ENCODE measurements at places on chromosomes 16 and 17. TPM values are rescaled to one million over a fixed set of nuclear protein-coding genes. Genes with fewer than 3 reads are reported as not detected.

POLG2 gene
- total RNA-seq: 16.7 TPM

ZP2 gene
- not detected for total RNA-seq

GCGR gene
- not detected for total RNA-seq

DNA sequence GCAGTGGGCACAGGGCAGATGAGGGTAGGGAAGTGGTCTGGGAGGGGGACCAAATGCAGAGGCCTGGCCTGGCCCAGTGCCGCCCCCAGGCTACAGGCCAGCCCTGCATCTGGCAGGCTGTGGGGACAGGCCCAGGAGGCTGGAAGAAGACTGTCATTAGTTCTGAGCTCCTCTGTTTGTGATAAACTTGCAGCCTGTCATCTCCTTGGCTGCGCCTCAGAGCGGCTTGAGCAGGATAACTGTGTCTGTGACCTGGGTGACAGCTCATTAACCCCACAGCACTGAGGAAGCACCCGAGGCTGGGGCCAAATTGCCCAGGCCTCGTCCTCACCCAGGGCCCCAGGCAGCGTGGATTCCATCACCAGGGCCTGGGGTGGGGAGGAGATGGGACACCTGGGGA is 23.9 kb downstream of the ABCC3 start:
- DNase-seq: no peak

DNA sequence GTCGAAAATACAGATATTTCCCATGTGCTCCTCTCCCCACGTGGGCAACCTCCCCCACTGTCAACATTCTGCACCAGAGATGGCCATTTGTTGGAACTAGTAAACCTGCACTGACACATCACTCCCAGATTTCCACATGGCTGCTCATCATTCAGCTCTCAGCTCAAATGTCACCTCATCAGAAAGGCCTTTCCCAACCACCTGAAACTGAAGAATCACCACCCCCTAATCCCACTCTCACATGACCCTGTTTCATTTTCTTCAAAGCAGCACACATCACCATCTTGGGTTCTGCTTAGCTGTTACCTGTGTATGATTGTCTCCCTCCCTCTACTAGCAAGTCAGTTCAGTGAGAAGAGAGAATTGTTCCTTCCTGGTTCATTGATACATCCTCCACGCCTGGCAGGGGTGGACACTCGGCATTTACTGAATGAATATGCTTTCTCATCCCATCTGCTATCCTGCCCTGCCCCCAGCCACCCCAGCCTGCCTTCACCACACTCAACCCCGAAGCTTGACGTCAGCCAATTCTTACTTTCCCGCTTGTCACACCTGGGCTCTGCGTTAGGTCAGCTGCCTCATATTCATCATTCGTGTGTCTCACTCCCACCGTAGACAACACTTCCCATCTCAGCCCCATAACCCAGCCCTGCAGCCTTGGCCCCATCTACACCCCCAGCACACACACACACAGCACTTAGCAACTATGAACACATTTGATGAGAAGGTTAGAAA is 1.5 kb downstream of the C17orf114 start:
- no peak for DNase-seq

KIF19 gene
- total RNA-seq: 5.6 TPM

DNA sequence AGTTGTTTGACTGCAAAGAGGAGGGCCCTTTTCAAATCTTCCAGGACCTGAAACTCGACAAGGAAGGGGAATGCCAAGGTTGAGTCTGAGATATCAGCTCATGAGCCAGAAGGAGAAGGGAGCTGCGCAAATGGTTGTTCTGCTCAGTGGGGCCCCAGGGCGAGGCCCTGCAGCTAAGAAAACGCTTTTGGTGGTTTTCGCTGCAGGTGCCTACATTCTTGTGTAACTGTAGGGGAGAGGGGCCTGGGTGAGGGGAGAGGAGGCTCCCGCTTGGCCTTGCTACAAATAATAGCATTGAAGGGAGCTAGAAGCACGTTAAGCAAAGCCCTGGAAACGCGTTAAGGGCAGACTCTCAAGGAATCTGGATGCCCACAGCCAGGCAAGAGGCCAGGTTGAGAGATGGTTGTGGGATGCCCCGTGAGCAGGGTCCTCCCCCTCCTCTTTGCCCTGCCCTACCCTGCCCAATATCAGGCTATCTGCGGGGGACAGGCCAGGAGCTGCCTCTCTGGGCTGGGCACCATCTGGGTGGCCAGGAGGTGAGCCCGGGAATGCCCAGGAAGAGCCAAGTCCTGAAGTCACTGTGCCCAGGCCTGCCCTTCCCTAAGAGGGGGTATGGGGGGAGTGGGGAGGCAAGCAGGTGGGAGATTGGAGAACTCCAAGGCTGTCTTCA is 21.9 kb downstream of the GPR142 start:
- DNase-seq: no peak

CES3 gene
- total RNA-seq: 0.98 TPM

GRCh38 chr16:1152123-1152638 is 725 bp upstream of the CACNA1H start:
- no peak for DNase-seq

GRCh38 chr17:77774182-77774581 is 184.3 kb upstream of the TNRC6C start:
- no peak for DNase-seq

All from vagina (tissue), 2 donors.